ENCODE measurements at places on chromosomes 7 and 10.

DNA sequence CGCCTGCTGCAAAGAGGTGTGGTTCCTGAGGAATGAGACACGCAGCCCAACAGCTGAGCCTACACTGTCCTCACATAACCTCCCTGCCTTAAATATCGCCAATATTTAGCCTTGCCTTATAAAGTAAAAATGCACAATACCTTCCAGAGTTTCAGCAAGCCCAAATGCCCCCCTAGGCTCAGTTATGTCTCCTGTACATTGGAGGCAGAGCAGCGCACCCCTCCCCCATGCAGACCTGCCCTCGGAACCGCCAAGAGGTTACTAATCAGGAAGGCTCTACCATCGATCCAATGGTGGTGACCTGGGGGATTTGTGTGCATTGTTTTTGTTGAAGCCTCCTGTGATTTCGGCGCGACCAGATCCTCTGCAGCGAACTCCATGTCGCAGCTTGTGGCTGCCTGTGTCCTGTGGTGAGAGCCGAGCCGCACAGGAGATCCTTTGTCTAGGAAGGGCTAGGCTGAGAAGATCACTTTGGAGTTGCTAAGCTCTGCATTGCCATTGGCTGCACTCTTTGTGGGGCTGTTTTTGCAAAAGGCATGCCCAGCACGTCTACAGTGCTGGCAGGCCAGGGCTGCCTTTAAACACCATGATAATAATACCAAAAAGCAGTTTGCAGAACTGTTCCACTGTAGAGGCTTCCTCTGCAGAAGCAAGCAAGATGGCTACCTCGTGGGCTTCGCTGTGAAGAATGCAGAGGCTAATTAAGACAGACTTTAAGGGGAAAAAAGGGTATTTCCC, 40.1 kb downstream of the TET1 start:
- H3K36me3 ChIP-seq, result peaks cover 2% of the 10 kb centered on the region
- peak overlapping the region; percentile 34 for H3K4me3 ChIP-seq
- peaks cover 8% of the 10 kb centered on the region for H3K4me1 ChIP-seq

DNA sequence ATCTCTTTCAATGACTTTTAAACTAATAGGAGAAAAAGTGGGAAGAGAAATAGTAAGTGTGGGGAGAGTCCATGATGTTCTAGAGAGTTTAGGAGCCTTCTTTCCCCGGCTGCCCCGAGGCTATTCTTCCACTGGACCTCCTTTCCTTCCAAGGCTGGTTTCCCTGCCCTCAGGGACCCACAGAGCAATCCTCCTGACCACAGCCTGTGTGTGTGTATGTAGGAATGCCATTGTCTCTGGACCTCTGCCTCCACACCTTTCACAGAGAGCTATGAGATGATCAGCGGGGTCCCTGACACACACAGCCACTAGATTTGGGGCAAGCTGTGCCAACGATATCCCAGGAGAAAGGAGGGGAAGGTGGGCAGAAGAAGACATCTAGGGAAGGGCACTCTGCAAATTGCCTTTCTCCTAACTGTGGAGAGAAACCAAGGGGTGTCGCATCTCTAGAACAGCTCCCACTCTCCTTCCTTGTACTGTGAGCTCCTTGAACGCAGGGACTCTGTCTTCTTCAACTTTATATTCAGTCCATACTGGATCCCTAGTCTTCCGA, 13.3 kb upstream of the CHCHD3 start:
- no peaks in the 10 kb centered on the region for H3K27me3 ChIP-seq
- DNase-seq, result no peak
- H3K36me3 ChIP-seq, result no peaks in the 10 kb centered on the region
- no peak overlapping the region for H3K27ac ChIP-seq

DNA sequence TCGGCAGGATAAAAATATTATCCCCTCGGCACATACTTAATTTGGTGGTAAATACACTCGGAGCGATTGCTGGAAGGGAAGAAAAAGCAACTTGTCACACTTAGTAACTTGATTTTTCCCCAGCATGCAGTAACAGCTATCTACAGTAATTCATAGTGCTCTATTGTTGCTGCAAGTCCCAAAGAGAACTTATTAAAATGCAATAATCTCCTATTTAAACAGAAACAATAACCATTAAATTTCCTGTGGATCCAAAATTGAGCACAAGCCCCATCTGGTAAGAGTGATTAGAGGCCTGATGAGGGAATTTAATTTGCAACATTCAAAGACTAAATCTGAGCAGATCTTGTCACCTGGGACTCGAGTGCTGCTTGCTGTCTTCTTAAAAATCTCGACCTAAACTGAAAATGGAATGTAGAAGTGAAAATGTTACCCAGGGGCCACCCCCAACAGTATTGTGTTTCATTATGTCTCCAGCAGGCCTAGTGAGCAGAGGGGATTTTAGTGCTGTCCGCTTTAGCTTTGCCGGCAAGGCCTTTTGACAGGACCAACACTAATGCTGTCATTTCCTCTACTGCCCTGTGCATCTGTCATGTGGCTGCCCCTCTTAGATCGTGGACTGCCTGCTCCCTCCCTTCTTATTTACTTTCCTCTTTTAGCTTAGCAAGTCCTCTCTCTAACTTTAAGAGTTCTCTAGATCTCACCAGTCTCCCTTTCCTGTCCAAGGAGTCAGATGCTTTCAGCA, 639.7 kb downstream of the AUTS2 start:
- H3K27me3 ChIP-seq, result no peaks in the 10 kb centered on the region
- no peaks in the 10 kb centered on the region for H3K4me1 ChIP-seq
- H3K36me3 ChIP-seq, result no peaks in the 10 kb centered on the region
- no peak for DNase-seq
- H3K4me3 ChIP-seq, result no peak overlapping the region

- H3K27ac ChIP-seq, result no peak overlapping the region
- DNase-seq, result no peak
- no peaks in the 10 kb centered on the region for H3K36me3 ChIP-seq
- no peak overlapping the region for H3K4me3 ChIP-seq
- H3K4me1 ChIP-seq, result no peaks in the 10 kb centered on the region
These were observed 77.6 kb upstream of the LRRC4 start for GRCh38 chr7:128108641-128109423.

- no peak overlapping the region for H3K4me3 ChIP-seq
- H3K36me3 ChIP-seq, result no peaks in the 10 kb centered on the region
- no peaks in the 10 kb centered on the region for H3K27me3 ChIP-seq
- DNase-seq, result peak; percentile 8
These were observed 207.0 kb upstream of the SHH start for GRCh38 chr7:156019308-156019707.

- peaks cover 18% of the 10 kb centered on the region for H3K36me3 ChIP-seq
- DNase-seq, result no peak
- peaks cover 11% of the 10 kb centered on the region for H3K4me1 ChIP-seq
- H3K4me3 ChIP-seq, result no peak overlapping the region
- H3K27ac ChIP-seq, result no peak overlapping the region
- no peaks in the 10 kb centered on the region for H3K27me3 ChIP-seq
These were observed 30.3 kb upstream of the TRIM24 start for GRCh38 chr7:138429577-138430250.
